Activated naive CD4-positive, alpha-beta T cell treated with anti-CD3 and anti-CD28 coated beads, Interleukin-2, amount 10 ng/mL, durations not matched to agents 7 days and 5 days (primary cell): ENCODE measurements at places on chromosomes 6 and 20.

DNA sequence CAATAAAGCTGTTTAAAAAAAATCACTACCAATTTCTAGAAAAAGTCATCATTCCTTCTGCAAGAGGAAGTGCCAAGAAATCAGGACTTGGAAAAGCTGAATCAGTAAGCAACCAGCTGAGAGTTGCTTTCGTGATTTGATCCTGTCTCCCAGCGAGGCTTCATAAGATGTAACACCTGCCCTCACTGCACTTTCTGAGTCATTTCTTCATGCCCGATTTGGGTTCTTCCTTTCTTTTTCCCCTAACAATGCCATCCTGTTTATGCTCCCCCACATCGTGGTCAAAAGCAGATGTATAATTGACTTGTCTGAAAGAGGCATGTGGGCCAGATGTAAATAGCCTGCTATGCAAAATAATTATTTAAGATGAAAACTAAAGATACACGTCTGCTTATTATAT is 52.1 kb downstream of the RIPOR2 start:
- DNase-seq, result no peak

DNA sequence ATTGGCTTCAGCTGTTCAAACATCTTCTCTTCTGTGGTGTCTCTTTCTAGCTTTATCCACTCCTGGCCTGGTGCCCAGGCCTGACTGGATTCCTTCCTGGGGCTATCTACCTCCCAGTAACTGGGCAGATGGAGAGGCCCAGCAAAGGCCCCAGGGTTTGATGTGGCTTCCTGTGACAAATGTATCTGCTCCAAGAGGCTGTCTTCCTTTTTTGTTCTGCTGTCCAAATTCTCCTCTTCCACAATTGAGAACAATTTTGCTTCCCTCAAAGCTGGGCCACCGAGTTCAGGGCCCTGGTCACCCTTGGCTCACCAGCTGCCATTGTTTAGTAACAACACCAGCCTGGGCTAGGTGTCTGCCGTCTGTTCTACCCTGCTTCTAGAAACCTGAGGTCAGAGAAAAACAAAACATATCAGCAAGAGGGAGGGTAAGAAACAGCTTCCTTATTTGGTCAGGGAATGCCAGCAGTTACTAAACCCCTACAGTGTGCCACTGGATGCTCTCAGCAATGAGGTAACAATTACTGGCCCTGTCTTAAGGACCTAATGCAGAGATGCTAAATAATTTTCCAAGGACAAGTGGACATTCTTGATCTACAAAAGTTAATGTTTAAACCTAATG is 3.9 kb downstream of the ZFP57 start:
- DNase-seq, result no peak

DNA sequence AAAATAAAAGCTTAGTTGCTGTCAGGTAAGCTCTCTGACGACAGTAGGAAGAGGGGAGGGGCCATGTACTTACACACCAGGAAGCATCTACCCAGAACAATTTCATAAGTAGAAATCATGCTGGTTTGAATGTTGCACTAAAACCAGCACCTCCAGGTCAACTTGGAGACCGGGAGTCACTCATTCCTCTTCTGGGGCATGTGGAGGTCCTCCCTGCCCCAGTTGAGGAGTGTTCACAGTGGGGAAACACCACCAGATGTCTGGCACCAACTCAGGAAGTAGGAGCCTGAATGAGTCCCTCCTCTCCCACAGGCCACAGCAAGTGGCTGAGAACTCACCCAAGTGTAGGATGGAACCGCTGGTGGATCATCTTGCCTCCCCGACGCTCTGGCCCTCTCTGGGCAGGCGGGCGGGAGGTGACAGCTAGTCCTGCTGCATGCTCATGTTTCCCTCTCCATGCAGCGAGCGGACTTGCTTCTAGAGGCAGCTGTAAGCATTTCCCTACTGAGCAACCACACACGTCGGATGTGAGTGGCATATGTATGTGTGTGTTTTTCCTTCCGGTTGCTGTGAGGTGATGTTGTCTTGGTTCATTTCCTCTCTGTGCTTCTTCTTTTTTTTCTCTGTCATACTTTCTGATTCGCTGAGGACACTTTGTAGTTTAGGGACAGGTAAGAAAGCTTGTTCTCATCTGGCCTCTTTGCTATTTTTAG is 149.5 kb upstream of the NEDD9 start:
- DNase-seq, result peak; percentile 83

DNA sequence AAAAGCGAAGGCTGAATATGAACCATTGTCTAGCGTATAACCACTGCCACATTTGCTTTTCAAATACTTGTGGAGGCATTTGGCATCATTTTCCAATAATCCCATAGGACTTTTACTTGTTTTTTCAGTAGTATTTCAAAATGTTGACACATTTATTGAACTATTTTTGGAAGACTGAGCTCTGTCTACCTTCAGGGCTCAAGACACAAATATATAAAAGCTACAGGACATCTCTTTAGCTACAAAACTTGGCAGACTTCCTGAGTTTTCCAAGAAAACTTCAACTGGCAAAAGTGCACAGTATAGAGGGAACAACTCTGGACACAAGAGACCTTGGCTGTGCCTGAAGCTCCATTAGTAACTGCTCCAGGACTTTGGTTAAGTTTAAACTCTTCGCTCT is 13.4 kb downstream of the EPB41L2 start:
- no peak for DNase-seq

GRCh38 chr6:113995634-113996033 is 24.7 kb upstream of the HDAC2 start:
- no peak for DNase-seq

DNA sequence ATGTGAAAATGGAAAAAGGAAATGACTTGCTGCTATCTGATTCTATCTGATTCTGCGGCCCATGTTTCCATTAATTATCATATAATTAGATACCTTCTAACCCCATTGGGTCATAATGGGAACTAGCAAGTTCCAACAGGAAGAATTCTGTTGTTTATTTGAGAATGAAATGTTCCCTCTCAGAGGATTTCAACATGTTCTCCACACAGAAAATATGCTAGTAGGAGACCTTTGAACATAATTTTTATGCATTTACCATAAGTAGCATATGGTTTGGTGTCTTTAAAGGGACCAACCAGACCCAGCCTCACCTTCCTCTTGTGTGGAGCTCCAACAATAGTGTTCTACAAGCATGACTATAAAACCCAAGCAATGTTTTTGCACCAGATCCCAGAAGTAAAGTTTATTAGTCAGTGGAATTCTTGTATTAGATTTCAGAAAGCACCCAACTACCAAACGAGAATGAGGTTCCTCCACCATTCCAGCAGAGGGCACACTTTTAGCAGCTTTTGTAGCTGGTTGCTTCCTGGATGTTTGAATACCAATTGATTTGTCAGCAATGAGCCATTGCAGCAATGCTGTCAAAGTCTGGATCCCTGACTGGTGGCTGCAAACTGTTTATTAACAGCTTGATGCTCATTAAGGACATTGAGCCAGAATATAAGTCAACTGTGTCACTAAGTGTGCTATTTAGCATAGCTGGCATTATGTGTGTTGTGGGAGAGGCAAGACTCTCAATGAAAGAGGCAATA is 143.6 kb upstream of the GJE1 start:
- peak; percentile 40 for DNase-seq

DNA sequence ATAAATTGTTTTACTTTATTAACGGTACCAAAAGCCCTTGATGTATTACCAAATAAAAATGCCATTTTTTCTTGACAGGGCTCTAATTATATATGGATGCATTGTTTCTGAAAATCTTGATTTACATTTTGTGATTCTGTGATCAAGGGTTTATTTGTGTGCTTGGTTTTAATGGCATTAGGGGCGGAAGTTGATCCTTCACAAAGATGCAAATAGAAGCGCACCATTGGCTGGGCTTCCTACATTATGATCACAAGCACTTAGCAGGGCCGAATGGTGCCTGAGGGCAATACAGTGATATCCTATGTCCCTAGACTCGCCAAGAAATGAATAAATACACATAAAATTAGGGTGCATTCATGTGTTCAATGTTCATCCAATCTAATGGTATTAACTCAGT is 172.9 kb upstream of the UST start:
- no peak for DNase-seq

- peak; percentile 48 for DNase-seq
These were observed at the start of gene KCNK15 for GRCh38 chr20:44745598-44746366. TSS of gene KCNK15 (plus strand) at chr20:44745865. CDS start at chr20:44745911, 46 bp downstream.

DNA sequence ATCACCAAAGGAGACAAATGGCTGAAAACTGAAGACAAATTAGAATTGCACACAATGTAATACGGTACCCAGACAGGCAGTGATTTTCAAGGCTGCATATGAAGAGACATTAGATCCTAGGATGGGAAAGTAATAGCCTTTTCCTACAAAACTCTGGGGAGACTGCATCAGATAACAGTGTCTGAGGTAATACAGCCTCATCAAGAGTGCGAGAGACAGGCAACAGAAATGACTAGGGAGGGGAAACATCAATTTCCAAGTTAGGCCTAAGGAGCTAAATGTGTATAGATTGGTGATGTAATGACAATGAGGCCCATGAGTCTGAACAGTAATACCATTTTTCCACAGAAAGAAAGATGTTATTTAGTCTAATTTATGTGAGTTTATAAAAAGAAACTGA is 200.3 kb downstream of the HTR1B start:
- no peak for DNase-seq

GRCh38 chr6:3327403-3327802 is 68.7 kb downstream of the PSMG4 start:
- DNase-seq, result no peak

DNA sequence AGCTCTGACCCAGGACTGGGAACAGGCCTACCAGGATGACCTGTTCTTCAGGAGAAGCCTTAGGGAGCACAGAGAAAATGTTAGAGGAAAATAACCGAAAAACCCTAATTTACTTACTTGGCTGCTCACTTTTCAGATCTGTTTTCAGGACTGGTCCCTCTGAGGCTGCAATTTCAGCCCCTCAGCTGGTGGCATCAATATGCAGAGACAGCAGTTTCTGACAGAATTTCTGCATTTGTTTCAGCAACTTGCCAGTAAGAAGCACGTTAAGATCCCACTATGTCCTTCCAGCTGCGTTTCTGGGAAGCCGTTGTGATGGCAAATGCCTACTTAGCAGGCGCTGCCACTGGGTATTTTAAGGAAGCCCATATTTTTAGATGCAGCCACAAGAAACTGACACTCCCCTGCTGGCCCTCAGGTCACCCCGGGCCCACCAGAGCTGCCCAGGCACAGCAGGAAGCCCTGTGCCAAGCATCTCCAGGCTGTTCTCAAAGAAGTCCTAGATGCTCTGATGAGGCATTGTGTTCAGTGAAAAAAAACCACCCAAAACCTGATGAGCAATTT is 7.5 kb downstream of the YTHDF1 start:
- no peak for DNase-seq

- DNase-seq, result peak; percentile 20
These were observed 1.3 kb downstream of the ZGPAT start for GRCh38 chr20:63709149-63709527.

GRCh38 chr20:58598211-58599015 is 52.7 kb upstream of the STX16 start:
- DNase-seq, result no peak

DNA sequence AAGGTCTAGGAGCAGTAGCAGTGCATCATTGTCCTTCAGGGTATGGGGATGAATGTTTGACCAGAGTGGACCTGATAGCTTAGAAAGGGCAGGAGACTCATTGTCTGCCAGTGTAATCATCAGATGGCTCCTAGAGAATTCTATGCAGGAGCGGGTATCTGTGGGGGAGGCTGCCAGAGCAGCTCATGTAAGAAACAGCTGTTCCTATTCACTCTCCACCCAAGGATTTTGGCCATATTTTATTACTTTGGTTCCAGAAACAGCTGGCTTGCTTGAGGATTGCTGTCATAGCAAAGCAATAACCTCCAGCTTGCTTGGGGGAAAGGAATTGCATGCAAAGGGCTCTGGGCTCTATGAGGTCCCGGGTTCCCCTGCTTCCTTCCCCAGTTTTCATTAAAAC is 44.1 kb downstream of the RALY start:
- no peak for DNase-seq

- no peak for DNase-seq
These were observed 32.4 kb downstream of the NFATC2 start for GRCh38 chr20:51510169-51510568.

- DNase-seq, result no peak
These were observed 20.7 kb downstream of the PBOV1 start for GRCh38 chr6:138197570-138197969.
